ENCODE measurements at places on chromosomes 16 and 17.

GRCh38 chr17:7842380-7843256 lies 8.6 kb downstream of the KDM6B start:
- no peak for DNase-seq

GRCh38 chr17:38984666-38985065 lies 17.5 kb upstream of the FBXO47 start:
- no peak for DNase-seq

DNA sequence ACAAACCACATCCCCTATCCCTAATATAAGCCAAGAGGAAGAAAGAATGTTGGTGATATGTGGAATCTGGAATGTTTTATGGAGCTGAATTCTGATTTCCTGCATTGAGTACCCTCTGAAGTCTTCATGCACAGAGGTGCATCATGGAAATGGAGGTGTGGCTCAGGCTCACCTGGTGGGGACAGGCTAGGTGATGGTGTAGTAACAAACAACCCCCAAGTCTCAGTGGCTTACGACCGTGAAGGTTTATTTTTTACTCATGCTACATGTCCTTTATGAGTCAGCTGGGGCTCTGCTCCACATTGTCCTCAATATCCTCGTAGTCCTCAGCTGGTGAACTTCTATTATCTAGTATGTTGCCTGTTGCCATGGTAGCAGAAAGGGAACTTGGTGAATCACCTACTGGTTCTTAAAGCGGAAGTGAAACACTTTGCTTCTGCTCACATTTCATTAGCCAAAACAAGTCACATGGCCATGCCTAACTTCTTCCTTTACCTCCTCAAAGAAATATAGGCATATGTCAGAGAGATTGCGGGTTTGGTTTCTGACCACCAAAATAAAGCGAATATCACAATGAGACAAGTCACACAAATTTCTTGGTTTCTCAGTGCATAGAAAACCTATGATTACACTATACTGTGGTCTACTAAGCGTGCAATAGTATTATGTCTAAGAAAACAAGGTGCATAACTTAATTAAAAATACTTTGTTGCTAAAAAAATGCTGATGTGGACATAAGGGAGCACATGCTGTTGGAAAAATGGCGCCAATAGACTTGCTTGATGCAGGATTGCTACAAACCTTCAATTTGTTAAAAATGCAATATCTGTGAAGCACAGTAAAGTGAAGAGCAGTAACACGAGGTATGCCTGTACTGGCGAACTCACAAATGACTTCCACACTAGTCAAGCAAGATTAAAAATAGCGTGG lies at the start of gene PMFBP1:
PMFBP1 (minus strand) TSS at position 51 of the 930 bp plus-strand sequence. CDS start 947 bp downstream, outside the sequence.
- peak; percentile 52 for DNase-seq

- no peak for DNase-seq
These were observed 14.6 kb downstream of the ANKRD40 start for GRCh38 chr17:50693036-50693682.

- DNase-seq, result no peak
These were observed 47.0 kb downstream of the HSD17B2 start for GRCh38 chr16:82082097-82082496.

DNA sequence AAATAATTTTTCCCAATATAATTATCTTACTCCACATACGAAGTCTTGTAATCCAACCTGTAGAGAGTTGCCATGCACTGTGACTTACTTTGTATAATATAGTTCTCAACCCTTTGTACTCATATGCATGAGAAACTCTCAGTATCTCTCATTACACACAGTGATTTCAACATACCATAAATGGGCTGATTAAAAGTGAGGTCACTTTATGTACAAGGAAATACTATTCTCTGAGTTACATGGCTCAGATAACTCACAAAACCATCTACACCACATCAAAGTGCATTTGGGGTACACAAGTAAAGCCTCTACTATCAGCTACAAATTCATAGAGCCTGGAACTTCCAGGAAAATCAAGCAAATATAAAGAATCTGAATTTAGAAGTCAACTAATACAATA lies 27.9 kb downstream of the SLFN12 start:
- no peak for DNase-seq

GRCh38 chr17:4490637-4491061 lies 8.0 kb upstream of the SPNS2 start:
- no peak for DNase-seq

DNA sequence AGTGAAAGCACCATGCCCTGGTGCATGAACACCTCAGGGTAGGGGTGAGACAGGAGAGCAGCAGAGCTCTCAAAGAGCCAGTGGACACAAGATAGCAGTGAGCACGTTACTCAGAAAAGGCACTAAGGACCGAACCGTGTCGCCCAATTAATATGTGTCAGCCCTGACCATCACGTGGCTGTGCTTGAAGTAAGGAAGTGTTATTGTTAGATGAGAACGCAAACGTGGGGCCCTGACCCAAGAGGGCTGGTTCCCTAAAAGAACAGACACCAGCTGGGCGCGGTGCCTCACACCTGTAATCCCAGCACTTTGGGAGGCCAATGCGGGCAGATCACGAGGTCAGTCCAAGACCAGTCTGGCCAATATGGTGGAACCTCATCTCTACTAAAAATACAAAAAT lies 16.3 kb downstream of the AXIN1 start:
- no peak for DNase-seq

- DNase-seq, result peak; percentile 14
These were observed 200.5 kb downstream of the ZFHX3 start for GRCh38 chr16:72847187-72848027.

- no peak for DNase-seq
These were observed 2.8 kb upstream of the SHISA9 start for GRCh38 chr16:12898551-12898950.

GRCh38 chr16:59697761-59698160 lies 963.6 kb upstream of the GOT2 start:
- no peak for DNase-seq

DNA sequence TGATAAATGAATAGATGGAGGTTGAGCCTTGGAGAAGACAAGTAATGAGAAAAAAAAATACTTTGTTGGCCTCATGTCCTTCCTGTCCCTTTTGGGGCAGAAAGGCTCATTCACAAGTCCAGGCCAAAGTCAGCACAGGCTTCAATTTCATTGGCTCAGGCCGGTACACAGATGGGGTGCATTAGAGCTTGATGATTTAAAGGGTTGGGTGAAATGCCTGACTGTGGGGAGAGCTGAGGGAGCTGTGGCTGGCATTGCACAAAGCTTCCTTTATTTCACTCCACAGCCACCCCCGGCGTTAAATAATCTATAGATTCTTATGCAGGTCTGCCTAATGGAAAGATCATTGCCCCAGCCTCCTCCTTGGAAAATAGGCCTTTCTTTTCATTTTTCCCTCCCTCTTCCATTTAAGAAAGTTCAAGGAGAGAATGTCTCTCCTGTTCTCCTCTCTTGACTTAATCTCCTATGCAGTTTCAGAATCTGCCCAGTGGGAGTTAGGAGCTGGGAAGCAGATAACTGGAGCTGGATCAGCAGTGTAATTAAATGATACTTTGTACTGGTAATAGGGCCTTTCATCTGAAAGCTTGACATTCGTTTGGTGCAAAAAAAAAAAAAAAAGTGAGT lies 24.4 kb downstream of the YPEL2 start:
- DNase-seq, result peak; percentile 63

DNA sequence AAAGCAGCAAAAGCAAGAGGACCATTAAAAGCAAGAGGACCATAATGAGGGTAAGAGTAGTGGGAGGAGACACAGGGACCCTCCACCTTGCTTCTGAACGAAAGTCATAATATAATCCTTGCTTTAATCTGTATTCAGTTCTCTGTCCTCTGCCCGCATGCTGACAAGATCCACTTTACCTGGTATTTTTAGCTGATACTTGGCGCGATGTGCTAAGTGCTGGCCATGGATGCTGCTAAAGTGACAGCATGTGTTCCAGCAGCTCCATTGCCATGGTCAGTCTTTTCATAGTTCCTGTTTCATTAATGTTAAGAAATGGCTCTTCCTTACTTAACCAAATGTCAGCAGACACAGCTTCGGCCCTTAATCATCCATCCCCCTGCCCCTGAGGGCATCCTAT lies 86.8 kb downstream of the CA10 start:
- DNase-seq, result no peak

GRCh38 chr17:54859187-54859586 lies 41.5 kb upstream of the TOM1L1 start:
- no peak for DNase-seq

DNA sequence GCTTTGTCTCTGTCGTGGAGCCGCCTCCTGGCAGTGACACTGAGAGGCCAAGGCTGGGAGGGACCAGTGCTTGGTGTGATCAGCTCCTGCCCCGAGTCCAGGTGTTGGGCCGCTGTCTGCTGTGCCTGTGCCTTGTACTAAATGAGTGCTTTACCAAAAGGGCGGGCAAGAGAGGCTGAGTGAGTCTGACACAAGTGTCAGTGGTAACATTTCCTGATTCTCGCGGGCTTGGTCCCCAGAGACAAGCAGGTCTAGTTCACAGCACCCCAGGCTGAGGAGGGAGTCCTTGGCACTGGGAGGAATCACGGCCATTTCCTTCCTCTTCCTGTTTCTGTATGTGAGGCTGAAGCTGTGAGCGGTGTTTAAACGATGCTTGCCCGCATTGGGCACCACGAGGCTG lies 30.2 kb downstream of the PLD6 start:
- DNase-seq, result no peak

GRCh38 chr17:14510136-14510535 lies 209.3 kb downstream of the HS3ST3B1 start:
- DNase-seq, result no peak

DNA sequence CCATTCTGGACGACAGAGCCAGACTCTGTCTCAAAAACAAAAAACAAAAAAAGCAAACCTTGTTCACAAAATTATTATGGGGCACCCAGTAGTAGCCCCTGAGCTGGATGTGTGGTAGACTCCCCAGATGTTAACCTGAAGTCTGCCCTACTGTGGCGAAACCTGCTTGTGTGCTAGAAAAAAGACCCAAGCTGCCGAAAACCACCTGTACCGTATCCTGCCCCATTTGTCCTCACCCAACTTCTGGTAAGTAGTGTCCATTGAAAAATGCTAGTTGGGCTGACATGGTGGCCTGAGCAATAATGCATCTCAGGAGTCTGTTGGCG lies 9.1 kb downstream of the RMI2 start:
- DNase-seq, result no peak

GRCh38 chr17:29107933-29108822 lies 65.2 kb downstream of the PIPOX start:
- DNase-seq, result no peak

DNA sequence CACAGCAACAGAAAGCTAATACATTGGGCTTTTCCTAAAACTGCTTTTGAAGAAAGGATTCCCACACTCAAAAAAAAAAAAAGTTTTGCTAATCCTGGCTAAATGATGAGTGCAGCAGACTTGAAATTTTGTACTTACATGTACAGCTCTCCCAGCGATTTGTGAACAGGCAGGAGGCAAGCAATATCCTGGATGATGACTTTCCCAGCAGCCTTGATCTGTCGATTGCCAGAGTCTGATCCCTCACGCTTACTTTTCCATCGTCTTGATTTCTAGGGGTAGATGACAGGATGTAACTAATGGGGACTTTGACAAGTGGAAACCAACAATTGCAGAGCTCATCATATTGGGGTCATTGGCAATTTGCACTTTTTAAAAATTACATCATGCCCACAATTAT lies 91.4 kb downstream of the WDR59 start:
- no peak for DNase-seq

GRCh38 chr16:57818377-57819064 lies 16.2 kb upstream of the KIFC3 start:
- no peak for DNase-seq

- no peak for DNase-seq
These were observed 23.4 kb upstream of the RBFOX3 start for GRCh38 chr17:79633993-79634813.

DNA sequence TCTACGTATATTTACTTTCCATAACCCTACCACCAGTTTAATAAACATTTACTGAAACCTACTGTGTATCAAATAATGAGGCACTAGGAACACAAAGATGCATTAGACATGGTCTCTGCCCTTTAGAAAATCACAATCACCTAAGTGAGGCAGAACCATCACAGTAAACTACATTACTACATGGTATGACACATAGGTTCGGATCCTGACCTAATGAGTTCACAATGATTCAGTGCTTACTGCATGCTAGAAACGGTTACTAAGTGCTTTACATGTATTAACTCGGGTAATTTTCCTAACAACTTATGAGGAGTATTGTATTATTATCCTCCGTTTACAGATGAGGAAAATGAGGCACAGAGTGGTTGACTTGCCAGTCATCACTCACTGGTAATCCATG lies 5.2 kb upstream of the SYNRG start:
- DNase-seq, result no peak

GRCh38 chr17:4409659-4410058 lies 24.1 kb upstream of the SPNS3 start:
- DNase-seq, result no peak

GRCh38 chr17:17398188-17398942 lies 78.4 kb upstream of the MED9 start:
- DNase-seq, result peak; percentile 13

GRCh38 chr16:2926650-2926999 lies 14.9 kb downstream of the FLYWCH1 start:
- DNase-seq, result no peak

GRCh38 chr17:31738488-31738887 lies 120.6 kb downstream of the COPRS start:
- DNase-seq, result no peak

GRCh38 chr17:5031365-5032082 lies 3.7 kb downstream of the SLC52A1 start:
- peak; percentile 81 for DNase-seq

DNA sequence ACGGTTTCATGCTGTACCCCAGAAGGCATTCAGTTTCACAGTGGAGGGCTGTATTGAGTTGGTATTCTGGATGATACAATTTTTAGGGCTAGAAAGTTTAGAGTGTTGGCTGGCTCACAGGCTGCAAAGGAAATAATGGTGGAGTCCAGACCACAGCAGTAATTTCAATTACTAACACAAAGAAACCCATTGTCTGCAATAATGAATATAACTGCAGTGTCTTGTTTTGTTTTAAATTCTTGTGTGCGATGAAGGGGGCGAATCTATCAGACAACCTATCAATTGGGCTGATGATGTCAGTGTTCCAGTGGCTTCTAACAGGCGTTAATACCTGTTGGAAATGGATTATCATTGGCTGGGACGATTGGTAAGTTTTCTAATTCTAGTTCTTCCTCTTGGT lies 1.5 kb downstream of the SP2 start:
- no peak for DNase-seq

DNA sequence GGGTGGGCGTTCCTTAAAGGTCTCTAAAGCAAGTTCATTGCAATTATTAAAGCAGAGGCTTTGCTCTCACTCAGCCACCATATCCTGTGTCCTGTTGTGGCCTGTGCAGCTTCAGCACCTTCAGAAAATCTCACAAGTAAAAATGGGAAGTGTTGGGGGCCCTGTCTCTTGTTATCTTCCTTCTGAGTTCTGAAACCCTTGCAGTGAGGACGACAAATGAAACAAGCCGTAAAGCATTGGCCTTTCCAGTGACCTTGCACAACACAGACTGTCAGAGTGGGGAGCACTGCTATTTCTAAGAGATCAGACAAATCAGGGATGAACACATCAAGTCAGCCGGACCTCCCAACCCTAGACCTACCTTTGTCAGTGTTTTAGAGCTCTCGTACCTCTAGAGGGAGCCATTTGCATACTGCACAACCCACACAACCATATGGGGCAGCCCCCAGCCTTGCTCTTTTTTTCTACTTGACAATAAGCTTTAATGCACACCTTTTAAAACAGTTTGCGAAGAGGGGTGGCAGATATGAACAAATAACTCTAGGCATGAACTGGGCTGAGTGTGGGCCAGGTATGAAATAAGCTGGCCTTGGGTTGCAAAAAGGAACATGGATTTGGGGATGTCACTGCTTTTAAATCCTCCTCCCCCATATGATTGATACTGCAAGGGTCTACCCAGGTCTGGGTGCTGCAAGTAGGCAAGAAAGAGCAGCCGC lies 89.8 kb downstream of the KATNIP start:
- peak; percentile 51 for DNase-seq

GRCh38 chr16:76946879-76947278 lies 244.1 kb upstream of the MON1B start:
- no peak for DNase-seq
